ENCODE measurements at places on chromosomes 7 and 10.

DNA sequence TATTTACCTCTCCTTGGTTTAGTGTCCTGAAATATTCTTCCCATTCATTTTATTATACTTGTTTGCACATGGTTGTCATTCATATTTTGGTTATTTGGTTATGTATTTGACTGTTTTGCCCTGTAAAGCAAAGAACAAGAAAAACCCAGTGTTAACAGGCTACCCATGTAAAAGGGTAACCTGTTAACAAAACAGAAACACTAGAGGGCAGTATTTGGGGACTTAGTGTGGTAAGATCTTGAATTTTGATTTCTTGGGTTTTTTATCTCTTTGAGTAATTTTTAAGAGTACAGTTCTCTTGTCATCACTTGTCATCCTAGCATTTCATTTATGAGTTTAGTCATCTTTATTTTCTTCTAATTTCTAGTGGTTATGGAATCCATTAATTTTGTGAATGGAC, 51.3 kb downstream of the POLL start:
- DNase-seq: no peak

DNA sequence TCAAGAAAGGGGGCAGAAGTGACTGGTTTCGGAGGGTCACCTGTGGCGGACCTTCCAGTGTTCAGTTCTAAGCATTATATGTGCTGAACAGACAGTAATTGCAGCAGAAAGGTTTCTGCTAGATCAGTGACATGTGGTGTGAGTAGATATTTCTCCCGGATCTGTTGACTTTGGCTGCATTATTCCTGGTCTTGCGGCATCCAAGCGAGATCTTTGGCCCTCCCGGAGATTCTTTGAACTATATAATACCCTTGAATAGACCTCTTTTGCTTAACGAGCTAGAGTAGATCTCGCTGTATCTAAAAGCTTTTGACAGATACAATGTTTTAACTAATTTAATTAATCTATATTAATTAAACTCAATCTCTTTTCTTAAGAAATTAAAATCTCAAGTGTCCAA, 99.8 kb downstream of the PTN start:
- no peak for DNase-seq

- no peak for DNase-seq
Measured at GRCh38 chr7:100476903-100477870, 1.8 kb downstream of the TSC22D4 start.

DNA sequence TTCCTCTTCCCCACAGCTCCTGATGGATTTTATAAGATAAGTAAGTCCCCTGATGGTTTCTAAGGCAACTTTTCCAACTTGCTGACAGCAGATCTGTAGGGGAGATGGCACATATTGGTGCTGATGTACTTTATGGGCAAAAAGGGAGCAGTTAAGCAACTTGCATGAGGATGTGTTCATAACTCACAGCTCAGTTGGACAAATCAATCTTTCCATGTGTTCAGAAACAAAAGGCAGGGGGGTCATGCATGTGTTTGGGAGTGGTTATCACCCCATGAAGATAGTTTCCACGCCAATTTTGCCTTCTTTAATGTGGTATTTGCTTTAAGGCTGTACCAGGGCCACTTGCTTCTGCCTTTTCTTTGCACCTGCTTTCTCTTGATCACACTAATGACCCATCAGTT, 6.1 kb downstream of the RBM20 start:
- no peak for DNase-seq

DNA sequence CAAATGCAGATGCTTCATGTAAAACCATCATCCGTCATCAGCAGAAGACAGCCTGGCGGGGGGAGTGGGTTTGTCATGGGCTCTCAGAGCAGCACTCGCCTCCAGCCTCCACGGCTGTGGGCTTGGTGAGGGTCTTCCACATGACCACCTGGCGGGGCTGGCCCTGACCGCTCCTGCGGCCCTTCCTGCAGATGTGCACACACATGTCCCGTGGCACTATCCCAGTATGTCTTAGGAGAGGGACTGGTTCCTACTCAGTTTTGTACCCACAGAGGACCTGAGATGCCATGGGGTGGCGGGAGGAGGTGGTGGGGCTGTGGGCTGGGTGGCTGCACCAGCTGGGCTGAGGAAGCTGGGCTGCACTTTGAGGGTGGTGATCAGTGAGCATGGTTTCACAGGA, 4.7 kb downstream of the IDI2 start:
- DNase-seq: no peak

GRCh38 chr7:150322114-150322832, 882 bp upstream of the LRRC61 start:
- no peak for DNase-seq

GRCh38 chr10:43341450-43341849, 30.0 kb upstream of the FXYD4 start:
- DNase-seq: no peak

DNA sequence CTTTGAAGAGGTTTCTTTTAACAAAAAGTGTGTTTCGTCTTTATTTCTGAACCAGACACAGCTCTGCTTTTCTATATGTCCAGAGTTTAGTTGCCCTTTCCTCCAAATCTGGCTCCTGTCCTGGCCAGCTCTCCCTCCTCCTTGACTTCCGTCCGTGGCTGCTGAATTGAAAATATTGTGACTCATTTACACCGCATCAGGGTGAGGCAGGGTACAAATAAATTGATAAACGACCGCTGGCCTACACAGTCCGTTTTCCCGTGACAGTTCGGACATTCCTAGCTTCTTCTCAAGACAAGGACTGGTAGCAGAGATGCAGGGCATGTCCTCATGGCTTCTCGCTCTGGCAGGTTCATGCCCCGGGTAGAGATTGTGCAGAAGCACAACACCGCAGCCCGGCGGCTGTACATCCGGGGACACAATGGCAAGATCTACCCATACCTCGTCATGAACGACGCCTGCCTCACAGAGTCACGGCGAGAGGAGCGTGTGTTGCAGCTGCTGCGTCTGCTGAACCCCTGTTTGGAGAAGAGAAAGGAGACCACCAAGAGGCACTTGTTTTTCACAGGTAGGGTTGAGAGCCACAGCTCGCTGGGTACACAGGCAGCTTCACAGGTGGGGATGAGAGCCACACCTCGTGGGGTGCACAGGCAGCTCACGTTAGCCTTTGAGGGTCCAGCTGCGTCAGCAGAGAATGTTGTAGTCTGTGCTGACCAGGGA, 126.6 kb downstream of the TRRAP start:
- no peak for DNase-seq

DNA sequence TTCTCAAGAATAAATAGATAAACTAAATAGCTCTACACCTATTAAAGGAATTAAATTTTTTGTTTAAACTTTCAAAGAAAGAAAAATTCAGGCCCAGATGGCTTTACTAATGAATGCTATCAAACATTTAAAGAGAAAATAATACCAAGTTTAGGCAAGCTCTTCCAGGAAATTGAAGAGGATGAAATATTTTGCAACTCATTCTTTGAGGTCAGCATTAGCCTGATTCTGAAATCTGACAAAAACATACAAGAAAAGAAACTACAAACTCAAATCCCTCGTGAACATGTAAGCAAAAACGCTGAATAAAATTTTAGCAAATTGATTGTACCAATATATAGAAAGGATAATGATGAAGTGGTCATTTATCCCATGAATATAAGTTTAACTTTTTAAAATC, 93.4 kb downstream of the RTKN2 start:
- no peak for DNase-seq

DNA sequence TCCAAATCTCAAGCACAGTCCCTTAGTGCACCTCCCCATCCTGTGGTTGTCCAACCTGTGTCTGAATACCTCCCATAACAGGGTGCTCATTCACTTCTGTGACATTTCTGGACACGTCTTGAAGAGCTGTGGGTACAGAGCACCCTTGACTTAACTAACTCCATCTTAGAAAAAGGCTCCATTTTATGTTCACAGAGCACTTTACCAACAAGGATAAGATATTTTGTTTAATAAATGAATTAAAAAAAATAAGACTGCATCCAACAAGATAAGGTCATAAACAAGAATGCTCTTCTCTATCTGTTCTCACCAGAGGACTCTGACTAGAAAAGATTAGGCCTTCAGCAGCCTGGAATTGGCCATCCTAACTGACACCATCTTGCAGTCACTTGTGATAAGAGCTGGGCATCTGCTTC, 335.2 kb upstream of the ZNF32 start:
- DNase-seq: no peak

DNA sequence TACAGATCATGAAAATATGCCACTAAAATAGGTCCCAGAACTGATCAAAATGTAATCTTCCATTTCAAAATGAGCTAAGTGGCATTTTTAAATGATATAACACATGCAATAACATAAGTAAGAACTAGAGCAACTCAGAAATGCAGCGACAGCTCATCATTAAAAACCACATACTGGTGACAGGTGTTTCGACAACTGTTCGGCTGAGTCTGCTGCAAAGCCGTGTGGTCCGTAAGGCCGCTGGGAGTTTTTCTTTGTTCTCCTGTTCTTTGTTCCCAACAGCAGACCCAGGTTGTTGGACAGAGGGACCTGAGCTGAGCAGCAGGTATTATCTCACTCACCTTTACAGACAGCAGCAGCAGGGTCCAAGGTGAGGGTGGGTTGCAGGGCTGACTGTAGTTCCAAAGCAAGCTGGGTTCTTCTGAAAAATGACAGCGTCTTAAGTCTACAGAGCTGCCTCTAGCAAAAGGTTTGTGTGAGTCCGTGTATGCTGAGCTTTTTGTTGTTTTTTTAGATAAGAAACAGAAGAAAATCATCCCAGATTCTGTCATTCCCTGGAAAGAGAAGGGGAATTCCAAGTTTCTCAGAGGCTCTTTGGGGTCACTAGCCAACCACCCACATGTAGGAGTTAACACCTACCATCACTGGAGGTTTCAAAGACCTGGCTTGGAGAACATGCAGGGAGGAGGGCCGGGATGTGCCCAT, 45.4 kb upstream of the MACROH2A2 start:
- no peak for DNase-seq

GRCh38 chr7:45225948-45226335, 68.4 kb downstream of the RAMP3 start:
- no peak for DNase-seq

GRCh38 chr10:117431160-117431559, 55.9 kb upstream of the PDZD8 start:
- DNase-seq: no peak

GRCh38 chr10:119206603-119207365, 587 bp upstream of the GRK5 start:
- peak; percentile 39 for DNase-seq

- no peak for DNase-seq
Measured at GRCh38 chr10:130777507-130778165, 533.9 kb downstream of the TCERG1L start.

GRCh38 chr10:131270461-131271190, 40.9 kb downstream of the TCERG1L start:
- no peak for DNase-seq

- no peak for DNase-seq
Measured at GRCh38 chr10:101066146-101066895, 4.5 kb downstream of the KAZALD1 start.

DNA sequence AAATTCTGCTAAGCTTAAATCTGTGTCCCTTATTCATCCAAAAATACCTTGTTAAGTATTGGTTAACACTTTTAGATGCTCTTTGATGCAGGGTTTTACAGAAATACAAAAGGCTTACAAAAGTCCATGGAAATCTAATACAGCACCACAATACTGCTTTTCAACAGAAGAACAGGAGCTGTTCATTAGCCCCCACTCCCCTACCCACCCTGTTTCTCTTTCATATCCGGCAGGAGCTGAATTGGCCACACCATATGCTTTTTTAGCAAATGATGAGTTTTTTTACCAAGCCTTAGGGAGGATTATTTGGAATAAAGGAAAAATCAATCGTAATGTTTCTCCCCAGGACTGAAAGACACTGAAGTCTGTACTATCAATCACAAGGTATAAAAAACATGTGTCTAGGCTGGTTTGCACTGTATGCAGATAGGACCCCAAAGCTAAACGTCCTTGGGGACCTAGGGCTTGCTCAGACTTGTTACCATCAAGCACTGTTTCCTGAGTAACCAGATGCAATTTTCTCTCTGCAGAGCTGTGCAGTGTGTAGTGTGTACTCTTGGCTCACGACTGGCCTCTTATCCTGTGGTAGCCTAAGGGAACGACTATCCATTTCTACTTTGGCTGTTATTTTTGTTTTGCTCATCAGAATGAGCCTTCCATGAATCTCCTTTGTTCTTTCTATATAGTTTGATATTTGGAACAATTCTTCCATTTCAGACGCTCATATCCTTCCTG, 143.3 kb upstream of the LRGUK start:
- DNase-seq: no peak

GRCh38 chr10:91689731-91690168, 56.9 kb upstream of the PPP1R3C start:
- DNase-seq: no peak

- no peak for DNase-seq
Measured at GRCh38 chr10:103114876-103115275, 78.2 kb downstream of the NT5C2 start.

GRCh38 chr7:134587750-134588149, 38.8 kb downstream of the AKR1B15 start:
- DNase-seq: no peak

DNA sequence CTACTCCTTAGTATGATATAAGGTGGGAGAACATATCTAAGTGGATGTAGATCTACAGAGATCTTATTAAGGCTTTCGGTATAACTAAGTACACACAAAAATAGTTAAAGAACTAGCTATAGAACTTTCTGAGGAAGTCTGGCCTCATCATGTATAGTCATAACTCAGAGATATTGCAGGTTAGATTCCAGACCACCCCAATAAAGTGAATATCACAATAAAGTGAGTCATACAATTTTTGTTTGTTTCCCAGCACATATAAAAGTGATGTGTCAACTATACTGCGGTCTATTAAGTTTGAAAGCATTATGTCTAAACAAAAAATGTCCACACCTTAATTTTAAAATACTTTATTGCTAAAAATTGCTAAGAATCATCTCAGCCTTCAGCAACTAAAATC, 24.7 kb upstream of the SEMA3A start:
- DNase-seq: no peak

GRCh38 chr10:99393036-99393435, 37.4 kb downstream of the GOT1 start:
- no peak for DNase-seq

DNA sequence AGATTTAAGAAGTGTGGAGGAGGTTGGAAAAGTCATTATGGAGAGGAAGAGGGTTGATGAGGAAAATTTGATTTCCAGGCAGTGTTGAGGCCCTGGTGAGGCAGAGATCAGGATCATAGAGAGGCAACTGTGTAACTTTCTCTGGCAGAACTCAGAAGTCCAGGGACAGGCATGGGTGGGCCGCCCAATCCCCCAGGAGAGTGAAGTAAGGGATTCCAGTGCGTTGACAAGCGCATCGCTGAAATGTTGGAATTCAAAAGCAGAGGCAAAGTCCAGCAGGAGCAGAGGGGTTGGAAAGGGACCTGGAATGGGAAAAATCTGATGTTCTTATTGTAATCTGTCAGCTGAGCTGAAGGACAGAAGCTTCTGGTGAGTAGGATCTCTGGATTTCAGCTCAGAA, 207.3 kb downstream of the FAM107B start:
- no peak for DNase-seq

DNA sequence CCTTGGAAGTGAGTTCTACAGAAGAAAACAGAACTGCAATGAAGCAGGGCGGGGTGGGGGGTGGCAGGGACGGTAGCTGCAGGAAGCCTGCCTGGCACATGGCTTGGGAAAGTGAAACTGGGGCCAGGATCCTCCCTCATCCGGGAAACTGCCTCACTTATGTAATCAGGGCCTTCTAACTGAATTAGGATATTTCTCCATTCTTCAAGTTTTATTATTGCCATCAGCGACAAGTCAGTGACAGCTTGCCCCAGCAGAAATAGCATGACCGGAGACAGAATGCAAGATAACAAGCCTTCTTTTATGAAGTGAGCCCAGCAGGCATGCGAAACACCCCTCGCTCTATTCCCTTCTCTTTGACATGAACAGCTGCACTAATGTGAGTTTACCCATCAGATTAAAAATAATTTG, 77.5 kb upstream of the CACUL1 start:
- DNase-seq: no peak

All from stimulated activated CD8-positive, alpha-beta memory T cell treated with anti-CD3 and anti-CD28 coated beads, Interleukin-4, amount 100 ng/mL, for 1 hour (primary cell).